ENCODE measurements at places on chromosomes 7 and 10. TPM values are rescaled to one million over a fixed set of nuclear protein-coding genes. Genes with fewer than 3 reads are reported as not detected.
A peak's percentile ranks its signal among the peaks of the same experiment; 100 is the strongest.

- DNase-seq: peak; percentile 48
Measured at GRCh38 chr7:46089281-46089680, 168.2 kb upstream of the IGFBP3 start.

DNA sequence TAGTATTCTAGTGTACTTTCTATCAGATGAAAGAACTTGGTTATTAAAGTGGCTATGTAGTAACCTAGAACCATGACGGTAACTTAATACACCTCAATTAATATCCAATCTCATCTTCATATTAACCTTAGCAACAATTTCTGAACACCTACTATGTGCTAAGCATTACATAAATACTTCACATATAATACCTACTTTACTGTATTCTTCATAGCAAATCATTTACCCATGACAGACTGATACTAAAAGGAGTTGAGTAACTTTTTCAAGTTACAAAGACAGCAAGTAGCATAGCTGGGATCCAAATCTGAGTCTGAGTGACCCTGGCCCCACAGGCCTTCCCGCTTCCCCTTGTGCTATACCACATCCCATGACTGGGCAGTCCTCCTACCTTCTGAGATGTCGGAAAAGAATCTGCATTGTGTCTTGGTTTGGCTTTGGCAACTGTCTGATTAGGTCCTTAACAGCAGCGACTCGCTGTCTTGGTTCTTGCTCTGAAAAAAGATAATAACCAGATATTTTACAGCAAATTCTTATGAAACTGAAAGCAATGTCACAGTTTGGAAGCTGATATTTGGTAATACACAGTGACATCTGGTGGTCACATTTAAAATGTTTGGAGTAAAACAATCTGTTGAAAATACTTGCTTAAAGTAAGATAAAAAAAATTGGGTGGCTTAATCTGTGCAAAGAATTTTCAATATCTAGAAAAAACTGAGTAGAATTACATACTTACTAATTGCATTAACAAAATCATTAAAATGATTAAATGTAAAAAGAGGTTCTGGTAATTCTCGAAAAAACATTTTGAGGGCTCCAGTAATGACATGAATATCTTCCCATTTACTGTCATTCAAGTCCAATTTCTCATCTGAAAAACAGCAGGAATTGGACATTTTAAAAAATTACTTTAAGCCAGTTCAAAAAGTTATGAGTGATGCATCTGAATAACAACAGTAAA lies 120.1 kb downstream of the ARHGAP12 start:
- peak; percentile 80 for DNase-seq

DNA sequence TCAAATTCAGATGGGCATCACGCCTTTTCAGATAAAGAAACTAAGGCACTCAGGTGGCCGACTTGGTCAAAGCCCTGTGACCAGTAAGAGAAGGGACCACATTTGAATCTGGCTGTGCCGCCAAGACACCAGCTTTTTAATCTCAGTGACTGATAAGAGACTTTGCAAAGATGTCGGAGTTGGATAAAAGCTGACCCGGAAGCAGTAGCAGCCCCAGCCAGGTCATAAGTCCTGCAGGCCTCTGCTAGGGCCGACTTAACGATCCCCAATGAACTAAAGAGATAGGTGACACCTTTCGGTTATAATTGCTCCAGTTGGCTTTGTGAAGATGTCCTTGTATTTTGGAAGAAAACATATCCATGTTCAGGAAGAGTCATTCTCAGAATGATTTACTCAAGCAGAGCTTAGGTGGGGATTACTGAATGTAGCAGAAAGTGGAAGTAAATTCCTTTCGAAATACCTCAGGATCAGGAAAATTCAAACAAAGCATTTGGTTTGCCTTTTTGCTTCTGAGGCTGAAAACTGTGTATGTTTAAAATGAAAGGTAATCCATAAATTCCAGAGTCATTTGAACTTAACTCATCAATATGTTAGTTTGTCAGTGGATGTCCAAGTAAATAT lies 164.2 kb upstream of the PITRM1 start:
- DNase-seq: peak; percentile 29

DNA sequence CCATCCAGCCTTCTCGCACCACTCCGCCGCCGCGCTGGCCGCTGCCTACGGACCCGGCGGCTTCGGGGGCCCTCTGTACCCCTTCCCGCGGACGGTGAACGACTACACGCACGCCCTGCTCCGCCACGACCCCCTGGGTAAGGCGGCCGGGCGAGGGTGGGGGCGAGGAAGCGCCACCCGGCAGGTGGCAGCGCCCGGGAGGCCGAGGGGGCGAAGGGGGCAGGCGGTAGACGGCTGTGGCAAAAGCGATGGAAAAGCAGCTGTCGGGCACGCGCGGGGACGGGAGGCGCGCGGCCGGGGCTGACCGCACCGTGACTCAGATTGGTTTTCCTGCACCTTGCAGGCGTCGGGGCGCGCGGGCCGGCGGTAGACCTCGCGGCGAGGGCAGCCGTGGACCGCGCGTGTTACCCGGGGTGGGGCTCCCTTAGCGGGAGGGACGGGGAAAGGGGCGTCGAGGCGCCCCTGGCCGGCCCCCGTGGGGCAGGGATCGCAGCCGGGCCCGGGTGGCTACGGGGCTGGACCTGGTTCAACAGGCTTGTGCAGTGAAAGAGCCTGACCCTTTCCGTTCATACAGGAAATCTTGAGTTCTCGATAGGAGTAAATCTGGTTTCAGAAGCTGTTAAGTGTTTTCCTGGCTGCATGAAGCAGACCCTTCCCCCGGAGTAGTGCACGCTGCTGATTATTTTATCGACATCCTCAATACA lies 608 bp downstream of the HHEX start:
- DNase-seq: peak; percentile 69

GRCh38 chr10:132978542-132978941 lies 36.2 kb upstream of the CFAP46 start:
- DNase-seq: no peak

GRCh38 chr10:16673443-16673842 lies 143.8 kb downstream of the RSU1 start:
- DNase-seq: no peak

- DNase-seq: peak; percentile 76
Measured at GRCh38 chr7:47536661-47537611, 45.0 kb downstream of the TNS3 start.

DNA sequence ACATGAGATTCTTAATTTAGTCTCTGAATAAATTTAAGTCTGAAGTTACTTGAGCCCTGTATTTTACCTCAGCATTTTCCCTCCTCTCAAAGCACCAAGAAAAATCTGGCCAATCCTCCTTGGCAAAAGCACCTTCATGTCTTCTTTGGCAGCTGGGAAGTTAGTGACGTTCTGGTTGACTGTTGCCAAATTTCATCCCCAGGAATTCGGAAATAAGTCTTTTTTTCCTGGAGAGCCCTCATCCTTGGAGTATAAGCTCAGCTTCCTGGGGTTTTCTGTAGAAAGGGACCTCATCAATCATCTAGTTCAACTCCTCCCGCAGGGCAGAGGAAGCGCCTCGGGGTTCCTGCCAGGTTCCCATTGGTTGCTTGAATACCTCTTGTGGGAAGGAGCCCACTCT lies 377.6 kb downstream of the PHTF2 start:
- DNase-seq: peak; percentile 41

GRCh38 chr10:121655254-121656144 lies 57.3 kb upstream of the FGFR2 start:
- no peak for DNase-seq

The ACTR3C gene
- not detected for total RNA-seq

DNA sequence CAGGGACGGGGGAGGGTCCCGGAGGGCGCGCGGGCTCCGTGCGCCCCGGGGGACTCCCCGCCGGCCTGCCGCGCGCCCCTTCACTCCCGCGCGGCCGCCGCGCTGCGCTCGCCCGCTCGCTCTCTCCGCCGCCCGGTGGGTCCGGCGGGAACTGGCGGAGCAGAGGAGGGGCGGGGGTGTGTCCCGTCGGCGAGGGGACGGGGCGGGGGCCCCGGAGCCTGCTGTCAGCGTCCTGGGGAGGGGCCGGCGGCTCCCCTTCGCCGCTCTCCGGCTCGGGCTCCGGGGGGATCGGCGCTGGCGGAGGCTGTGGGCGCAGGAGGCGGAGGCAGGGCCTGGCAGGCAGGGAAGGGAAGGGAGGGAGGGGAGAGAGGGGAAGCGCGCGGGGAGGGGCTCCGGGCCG lies at the start of gene SH3PXD2A:
Gene SH3PXD2A (minus strand): TSS at position 153 of the 400 bp plus-strand sequence. CDS start 310 bp downstream, outside the sequence.
- no peak for DNase-seq
